ENCODE measurements at places on chromosomes 11 and 22.
A peak's percentile ranks its signal among the peaks of the same experiment; 100 is the strongest.

DNA sequence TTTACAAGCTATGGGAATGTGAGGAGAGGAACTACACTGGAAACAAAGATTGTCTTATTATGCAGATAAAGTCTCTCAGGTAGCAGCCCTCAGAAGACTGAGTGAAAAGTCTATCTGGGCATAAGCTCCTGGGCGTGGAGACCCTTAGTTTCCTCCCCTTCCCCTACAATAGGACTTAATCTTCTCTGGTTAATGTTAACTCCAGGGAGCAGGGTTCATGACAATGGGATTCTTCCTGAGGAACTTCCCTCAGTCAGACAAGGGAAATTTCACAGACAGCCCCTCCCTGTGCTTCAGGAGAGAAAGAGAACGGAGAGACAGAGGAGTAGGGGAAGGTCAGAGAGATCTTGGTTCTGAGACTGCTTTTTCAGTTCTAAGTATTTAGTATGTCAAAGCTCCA is 1428.6 kb downstream of the LRRC4C start:
- DNase-seq: no peak

GRCh38 chr22:37940698-37941376 is 12.6 kb downstream of the C22orf23 start:
- DNase-seq: no peak

GRCh38 chr11:105074166-105074530 is 29.0 kb upstream of the CARD16 start:
- DNase-seq: no peak

GRCh38 chr11:74024261-74025029 is 15.6 kb upstream of the UCP3 start:
- DNase-seq: peak; percentile 61

DNA sequence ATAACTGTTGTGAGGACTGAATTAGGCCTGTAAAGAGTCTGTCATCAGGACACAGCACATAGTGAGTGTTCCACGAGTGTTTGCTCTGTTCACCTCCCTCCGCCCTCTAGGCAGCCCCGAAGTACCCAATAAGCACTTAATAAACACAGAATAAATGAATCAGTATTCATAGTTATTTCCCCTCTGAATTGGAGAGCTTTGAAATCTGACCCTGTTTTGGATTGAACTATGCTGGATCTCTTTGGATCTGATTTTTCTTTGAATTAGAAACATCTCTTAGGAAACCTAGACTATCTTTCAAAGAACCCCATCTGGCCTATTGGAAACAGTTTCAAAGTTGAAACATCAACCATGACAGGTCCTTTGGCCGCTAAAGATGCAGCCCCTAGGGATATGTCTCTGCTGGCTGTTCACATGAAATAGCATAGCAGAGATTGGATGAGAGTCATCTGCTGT is 615.5 kb downstream of the NTM start:
- DNase-seq: no peak

DNA sequence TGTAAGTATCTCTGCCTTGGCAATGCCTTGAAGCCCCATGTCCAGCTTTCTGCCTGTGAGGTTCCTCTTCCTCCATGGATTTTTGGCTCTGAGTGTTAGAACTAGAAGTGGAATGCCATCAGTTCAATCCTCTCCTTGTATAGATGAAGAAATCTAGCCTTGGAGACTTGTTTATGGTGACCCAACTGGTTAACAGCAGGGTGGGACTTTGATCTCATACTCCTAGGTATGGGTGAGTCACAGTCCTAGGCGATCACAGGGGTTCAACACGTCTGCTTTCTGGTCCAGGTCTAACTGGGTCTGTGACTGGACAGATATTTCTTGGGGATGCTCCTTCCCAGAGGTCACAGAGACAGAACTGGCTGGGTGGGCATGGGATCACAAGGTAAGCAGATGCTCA is 9.2 kb upstream of the MTFP1 start:
- DNase-seq: no peak

GRCh38 chr11:115528225-115528624 is 24.0 kb upstream of the CADM1 start:
- DNase-seq: no peak

DNA sequence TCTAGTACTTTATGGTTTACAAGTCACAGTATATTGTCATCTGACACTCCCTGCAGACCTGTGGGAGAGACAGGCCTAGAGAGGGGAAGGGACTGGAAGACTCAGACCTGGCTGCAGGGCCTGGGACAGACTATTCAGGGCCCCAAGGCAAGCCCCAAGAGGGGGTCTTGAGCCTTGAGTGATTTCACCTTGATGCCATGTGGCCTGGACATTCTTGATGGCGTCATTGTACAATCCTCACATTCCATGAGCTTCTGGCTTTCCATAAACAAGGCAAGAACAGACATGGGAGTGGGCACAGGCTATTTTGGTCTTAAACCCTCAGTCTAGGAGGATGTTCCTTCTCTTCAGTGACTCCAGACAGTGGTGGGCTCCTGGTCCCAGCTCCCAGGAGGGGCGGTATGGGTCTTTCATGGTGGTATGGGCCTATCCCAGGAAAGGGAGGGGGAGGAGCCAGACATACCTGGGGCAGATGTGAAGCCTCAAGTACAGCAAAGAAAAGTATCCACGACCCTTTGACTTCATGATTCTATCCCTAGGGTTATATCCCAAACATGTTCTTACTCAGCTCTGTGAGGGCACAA is 1.8 kb upstream of the TBC1D10A start:
- no peak for DNase-seq

GRCh38 chr22:46148336-46148735 is 2.0 kb upstream of the PPARA start:
- peak; percentile 9 for DNase-seq

- no peak for DNase-seq
Observed at GRCh38 chr22:38834991-38835390, 8.8 kb downstream of the NPTXR start.

Data from CD4-positive, alpha-beta T cell treated with Interleukin-15 for 1 hour (primary cell).